ENCODE measurements at places on chromosomes 2 and 18. TPM values are rescaled to one million over a fixed set of nuclear protein-coding genes. Genes with fewer than 3 reads are reported as not detected.

- no peaks in the 10 kb centered on the region for H3K27me3 ChIP-seq
- no peaks in the 10 kb centered on the region for H3K4me1 ChIP-seq
- no peak overlapping the region for H3K27ac ChIP-seq
- DNase-seq: peak; percentile 39
These were observed 48.9 kb downstream of the TGIF1 start for GRCh38 chr18:3498698-3499471.

CFAP221 gene
- total RNA-seq: not detected

ACMSD gene
- not detected for total RNA-seq

AOX1 gene
- 57.2 TPM for total RNA-seq

GRCh38 chr2:211744379-211744778 is 794.2 kb downstream of the ERBB4 start:
- no peaks in the 10 kb centered on the region for H3K27me3 ChIP-seq
- H3K36me3 ChIP-seq: no peaks in the 10 kb centered on the region
- H3K4me3 ChIP-seq: no peak overlapping the region
- no peak for DNase-seq
- H3K27ac ChIP-seq: no peak overlapping the region

SPR gene
- 15.8 TPM for total RNA-seq

GRCh38 chr2:86275384-86275799 is 62.0 kb downstream of the REEP1 start:
- DNase-seq: no peak
- peaks cover 2% of the 10 kb centered on the region for H3K4me1 ChIP-seq
- H3K36me3 ChIP-seq: no peaks in the 10 kb centered on the region

DNA sequence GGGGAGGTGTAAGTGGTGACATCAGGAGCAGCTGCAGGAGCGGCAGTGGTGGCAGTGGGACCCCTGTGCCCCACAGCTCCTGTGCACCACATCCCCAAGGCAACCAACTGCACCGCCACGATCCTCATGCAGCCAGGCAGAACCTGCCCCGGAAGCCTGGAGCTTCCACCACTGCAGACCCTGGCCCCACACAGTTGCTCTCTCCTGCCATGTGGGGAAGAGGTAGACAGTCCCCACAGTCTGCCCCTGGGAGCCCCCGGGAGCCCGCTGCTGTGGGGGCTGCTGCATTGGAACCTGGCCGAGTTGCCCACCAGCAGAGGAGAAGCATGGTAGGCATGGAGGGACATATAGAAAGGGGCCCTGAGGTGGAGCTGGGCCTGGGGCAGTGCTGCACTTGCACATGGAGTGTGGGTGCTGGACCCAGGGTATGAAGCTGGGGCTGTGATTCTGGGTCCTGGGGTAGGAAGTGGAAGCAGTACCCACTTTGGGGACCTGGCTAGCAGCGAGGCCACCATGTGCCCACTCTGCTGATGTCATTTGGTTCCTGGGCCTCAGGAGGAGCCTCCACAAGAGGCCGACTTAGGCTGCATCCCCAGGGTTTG is 623.3 kb upstream of the LRRTM4 start:
- no peak overlapping the region for H3K27ac ChIP-seq
- H3K4me3 ChIP-seq: no peak overlapping the region
- H3K4me1 ChIP-seq: no peaks in the 10 kb centered on the region
- no peaks in the 10 kb centered on the region for H3K27me3 ChIP-seq
- no peaks in the 10 kb centered on the region for H3K36me3 ChIP-seq

DNA sequence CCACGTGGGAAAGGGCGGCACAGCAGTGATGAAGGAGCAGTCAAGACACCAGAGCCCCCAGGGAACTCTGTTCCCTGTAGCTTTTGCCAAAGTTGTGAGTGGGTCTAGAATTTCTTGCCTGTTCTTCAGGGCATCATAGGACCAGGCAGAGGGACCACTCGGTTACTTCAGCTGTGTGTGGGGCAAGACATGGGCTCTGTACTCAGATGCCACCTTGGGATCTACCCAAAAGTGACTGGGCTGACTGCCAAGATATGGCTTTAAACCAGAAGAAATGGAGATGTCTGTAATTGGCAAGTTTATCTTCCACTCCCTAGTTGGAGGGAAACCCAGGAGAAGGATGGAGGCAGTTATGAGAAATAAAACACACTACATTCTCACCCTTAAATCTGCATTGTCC is 29.6 kb downstream of the KCNF1 start:
- H3K4me3 ChIP-seq: no peak overlapping the region
- H3K27me3 ChIP-seq: no peaks in the 10 kb centered on the region
- no peaks in the 10 kb centered on the region for H3K36me3 ChIP-seq
- DNase-seq: no peak

FOXD4L1 gene
- total RNA-seq: not detected

SKA1 gene
- 13.9 TPM for total RNA-seq

Measured in IMR-90 (cell line).